LHCN-M2 (cell line): ENCODE measurements at places on chromosomes 7 and 10. TPM values are rescaled to one million over a fixed set of nuclear protein-coding genes. Genes with fewer than 3 reads are reported as not detected.

DNA sequence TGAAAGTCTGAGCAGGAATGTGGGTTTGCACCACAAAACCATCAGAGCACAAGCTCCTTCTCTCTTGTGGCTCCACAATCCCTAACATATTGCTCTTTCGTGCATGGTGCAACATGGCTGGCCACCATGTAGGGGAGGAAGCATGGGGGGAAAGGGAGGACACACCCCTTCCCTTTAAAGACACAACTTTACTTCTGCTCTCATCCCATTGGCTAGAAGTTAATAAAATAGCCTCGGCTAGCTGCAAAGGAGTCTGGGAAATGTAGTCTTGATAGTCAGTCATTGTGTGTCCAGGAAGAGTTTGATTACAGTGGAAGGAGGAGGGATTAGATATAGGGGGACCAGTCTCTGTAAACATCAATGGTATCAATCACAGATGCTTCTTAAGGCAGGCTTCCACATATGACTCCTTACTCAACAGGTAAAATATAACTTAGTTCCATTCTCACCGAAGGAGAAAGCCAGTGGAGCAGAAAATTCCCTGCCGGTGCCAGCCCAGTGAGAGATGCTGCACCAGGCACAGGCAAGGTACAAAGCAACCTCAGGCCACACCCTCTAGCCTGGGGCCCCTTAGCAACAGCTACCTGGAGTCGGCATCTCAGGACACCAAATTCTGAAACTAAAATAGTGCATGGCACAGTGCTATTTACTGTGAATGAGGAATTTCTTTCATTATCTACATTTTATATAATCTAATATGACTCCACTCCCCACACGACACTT, 124.7 kb upstream of the CTBP2 start:
- DNase-seq = peak; percentile 3

Gene AQP1
- total RNA-seq = 0.13 and 0.23 TPM in 2 replicates

- peak; percentile 51 for DNase-seq
These were observed 51.2 kb downstream of the KIF5B start for GRCh38 chr10:32005050-32005449.

DNA sequence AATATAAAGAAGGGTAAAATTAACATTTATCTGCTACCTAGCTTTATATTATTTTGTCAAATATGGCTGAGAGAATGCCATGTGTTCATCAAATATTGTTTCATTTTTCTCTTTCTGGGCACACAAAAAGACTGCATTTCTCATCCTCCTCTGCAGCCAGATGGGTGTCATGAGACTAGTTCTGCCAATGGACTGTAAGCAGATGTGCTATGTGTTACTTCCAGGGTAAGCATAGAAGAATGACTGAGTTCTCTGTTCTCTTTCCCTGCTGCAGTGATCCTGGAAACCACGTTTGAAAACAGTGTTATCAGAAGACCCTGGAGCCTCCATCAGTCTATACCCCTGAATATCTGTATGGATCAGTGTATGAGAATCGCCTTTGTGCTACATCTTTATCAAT, 24.1 kb upstream of the SLK start:
- no peak for DNase-seq

DNA sequence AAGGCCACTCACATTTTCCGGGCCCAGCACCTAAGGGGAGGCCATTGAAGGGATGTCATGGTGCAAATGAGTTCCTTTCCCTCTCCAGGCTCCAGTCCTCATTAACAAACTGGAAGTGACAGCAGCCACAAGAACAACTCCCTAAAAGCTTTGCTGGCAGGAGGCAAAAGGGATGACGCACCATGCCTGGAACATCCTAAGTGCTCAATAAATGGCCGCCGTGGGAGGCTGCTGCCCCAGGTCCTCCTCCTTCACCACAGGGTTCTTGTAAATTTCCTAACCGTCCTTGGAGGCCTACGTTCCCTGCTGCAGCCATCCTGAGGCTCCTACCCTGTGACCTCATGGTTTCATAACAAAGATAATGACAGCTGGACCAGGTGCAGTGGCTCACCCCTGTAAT, 41.3 kb upstream of the CAMK1D start:
- no peak for DNase-seq

- DNase-seq = no peak
These were observed 16.7 kb downstream of the MACROH2A2 start for GRCh38 chr10:70069346-70069745.

Gene TRPV6
- not detected in 2 replicates for total RNA-seq

Gene CLRN3
- total RNA-seq = not detected in 2 replicates

GRCh38 chr7:39603924-39604323, 19.4 kb upstream of the RALA start:
- DNase-seq = no peak

GRCh38 chr10:29635711-29636144, 957 bp upstream of the SVIL start:
- DNase-seq = no peak

DNA sequence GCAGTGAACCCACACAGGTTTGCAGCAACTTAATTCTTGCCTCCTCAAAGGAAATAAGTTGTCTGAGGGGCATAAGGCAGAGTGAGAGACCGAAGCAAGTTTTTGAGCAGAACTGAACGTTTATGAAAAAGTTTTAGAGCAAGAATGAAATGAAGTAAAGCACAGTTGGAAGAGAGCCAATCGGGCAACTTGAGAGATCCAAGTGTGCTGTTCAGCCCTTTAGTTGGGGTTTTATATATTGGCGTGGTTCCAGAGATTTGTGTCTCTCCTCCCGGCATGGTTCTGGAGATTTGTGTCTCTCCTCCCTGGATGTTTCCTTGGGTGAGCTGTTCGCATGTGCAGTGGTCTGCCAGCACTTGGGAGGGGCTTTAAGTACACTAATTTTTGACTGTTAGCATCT, 141.4 kb upstream of the DGKB start:
- DNase-seq = peak; percentile 12

- peak; percentile 14 for DNase-seq
These were observed 12.4 kb downstream of the PAPOLB start for GRCh38 chr7:4849390-4849789.

GRCh38 chr7:150405584-150406311, 26.6 kb downstream of the ZNF775 start:
- no peak for DNase-seq

GRCh38 chr10:113533801-113534200, 19.1 kb upstream of the HABP2 start:
- DNase-seq = no peak

DNA sequence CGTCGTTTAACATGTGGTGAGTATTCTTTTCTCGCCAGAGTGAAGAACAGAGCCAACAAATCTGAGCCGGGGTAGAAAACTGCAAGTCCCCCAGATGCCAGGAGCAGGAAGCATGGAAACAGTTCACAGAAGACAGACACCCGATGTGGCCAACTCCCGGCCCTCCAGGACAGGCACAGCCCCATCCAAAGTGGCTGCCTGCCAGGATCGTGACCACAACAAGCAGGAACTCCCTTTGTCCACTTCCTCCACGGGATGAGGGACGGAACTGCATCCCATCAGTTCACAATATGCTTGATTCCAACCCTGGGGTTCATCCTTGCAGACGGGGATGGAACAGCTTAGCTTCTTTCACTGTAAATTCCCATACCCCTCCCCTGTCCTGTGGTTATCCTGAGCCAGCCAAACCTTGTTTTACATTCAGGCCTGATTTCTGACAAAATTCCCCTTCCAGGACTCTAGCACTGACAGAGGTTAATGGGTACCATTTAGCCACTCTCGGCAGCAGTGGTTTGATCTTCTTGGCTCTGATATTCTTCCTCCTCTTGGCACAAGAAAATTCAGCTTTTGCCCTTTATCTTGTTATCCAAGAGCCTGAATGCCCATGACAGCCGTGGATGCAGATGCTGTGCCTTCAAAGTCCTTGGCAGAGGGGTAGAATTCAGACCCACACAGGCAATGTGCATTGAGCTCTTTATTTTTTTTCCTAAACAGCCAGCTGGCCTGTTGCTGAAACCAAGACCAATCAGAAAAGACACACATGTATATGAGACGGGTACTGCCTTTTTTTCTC, 105.5 kb upstream of the FAM204A start:
- peak; percentile 32 for DNase-seq

DNA sequence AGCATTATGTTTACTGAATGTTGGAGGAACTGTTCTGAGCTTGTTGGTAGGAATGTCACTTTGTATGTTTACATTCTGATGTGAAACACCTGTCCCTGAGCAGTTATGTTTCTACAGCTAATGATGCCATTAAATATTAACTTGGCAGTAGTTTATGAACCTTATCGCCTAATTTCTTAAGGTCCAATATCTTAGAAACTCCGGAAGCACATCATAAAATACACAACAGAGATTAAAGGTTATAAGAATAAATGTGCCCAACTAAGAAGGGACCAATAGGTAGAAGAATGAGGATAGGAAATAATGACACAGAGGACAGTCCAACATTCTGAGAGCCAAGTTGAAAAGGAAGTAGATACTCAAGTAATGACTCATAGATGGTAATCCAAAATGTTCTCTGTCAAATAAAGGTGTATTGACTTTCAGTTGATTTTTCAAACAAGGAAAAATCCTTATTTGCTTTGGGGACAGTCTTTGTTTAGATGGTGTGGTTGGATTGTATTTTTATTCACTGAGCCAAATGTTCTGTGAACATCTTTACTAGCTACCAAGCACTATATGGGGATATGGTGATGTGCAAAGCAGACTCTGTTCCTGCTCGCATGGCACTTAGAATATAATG, 31.9 kb downstream of the LCOR start:
- DNase-seq = peak; percentile 37

Gene CFAP43
- 0.06 TPM in 1 of 2 replicates, not detected in the other for total RNA-seq

Gene EGFR
- 78.7 and 94.1 TPM in 2 replicates for total RNA-seq

- DNase-seq = no peak
These were observed 196.6 kb upstream of the PLPP4 start for GRCh38 chr10:120260456-120260855.

GRCh38 chr10:63455507-63455906, 10.3 kb downstream of the JMJD1C start:
- DNase-seq = no peak

DNA sequence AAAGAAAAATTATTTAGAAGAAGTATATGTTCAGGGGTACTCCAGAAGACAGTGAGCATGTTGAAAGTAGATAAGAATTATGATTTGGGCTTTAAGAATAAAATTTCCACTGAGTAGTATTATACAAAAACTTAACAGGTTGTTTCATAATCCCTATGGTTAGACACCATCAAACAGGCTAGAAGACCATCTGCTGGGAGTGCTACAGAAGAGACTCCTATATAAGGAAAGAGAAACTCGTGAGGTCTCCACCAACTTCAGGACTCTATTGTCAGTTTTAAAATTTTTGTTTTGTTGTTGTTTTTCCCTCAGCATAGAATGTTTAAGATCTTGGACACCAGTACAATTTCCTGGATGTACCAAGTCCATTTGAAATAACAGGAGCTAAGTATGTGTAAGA, 13.1 kb downstream of the DNAJC1 start:
- DNase-seq = no peak

DNA sequence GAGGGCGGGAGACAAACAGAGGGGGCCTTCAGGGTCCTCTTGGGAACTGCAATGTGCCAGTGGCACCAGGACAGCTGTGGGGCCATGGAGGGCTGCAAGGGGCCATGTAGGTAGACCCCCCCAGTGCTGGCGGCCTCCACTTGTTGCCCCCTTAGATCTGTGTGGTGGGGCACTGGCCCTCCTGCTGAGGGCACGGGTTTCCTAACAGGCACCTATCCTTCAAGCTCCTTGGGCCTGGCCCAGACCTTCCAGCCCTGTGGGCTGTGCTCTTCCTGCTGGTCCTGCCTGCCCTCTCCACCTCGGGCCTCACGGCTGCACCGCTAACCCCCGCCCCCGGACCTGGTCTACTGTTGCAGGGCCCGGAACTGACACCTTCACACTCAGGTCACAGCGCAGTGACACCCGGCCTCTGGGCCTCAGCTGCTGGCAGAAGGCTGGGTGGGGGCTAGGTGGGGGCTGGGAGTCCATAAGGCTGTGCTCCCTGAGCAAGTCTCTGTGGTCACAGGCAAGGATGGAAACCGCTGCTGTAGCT, 12.6 kb downstream of the RASGEF1A start:
- DNase-seq = no peak

GRCh38 chr10:49749556-49750491, 12.3 kb downstream of the OGDHL start:
- DNase-seq = no peak

- DNase-seq = peak; percentile 63
These were observed 154.8 kb upstream of the TMEM196 start for GRCh38 chr7:19928247-19928646.

DNA sequence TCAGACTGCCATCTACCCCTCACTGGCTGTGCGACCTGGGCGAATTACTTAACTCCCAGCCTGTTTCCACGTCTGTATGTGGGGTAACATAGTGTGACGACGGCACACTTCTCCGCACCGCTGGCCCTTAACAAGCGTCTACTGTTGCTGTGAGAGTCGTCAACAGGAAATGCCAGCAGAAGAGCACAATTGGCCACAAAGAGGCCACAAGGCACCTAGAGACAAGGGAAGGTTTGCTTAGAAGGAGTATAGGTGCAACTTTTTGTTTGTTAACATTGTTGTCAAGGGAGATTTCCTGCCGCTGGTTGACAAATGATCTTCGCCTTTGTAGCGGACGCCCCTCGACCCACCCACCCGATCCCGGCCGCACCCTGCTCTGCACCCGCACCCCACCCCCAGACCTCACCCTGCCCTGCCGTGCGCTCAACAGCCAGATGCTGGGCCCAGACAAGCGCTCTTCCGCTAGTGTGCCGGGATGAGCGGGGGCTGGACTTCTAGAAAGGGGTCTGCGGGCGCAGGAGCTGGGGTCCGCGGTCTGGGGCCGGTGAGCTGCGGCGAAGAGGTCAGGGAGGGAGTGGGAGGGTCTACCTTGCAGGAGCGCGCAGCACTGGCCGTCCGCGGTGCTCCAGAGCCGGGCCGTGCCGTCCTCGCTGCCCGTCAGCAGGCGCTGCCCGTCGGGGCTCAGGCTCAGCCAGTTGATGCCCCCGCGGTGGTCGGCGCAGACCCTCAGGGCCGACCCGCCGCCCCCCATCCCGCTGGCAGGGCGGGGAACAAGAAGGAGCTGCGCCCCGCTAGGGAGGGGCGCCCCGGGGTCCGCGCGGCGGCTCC, 785 bp downstream of the WDR86 start:
- DNase-seq = no peak

DNA sequence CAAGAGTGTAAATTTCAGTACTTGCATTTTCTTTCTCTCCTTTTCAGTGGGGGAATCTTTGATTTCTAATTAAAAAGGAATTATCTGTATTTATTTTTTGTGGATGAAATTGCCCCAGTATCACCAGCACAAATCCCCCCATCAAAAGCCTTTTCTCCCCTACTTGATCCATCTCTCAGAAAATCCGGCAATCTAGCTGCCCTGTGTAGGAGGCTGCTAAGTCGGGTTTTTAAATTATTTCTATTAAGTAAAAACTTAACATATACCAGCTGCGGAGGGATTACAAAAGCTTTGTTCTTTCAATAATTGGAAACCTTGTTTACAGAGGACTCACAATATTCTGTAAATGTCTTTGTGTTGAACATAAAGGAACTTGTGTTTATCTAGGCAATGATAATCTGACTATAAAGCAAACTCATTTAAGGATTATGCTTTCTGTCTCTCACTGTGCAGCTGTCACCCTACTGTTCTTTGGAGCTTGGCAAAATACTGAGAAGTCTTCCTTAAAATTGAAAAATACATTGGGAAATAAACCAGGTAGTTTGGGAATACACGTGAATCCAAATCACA, 177.4 kb upstream of the PRR15 start:
- DNase-seq = no peak

- DNase-seq = no peak
These were observed 604.0 kb downstream of the INHBA start for GRCh38 chr7:41098846-41099245.
